ENCODE measurements at places on chromosomes 13 and 19.

- DNase-seq, result no peak
Observed at GRCh38 chr13:110045202-110045601, 258.8 kb upstream of the IRS2 start.

- DNase-seq, result no peak
Observed at GRCh38 chr19:55255618-55256423, 3.0 kb downstream of the PPP6R1 start.

DNA sequence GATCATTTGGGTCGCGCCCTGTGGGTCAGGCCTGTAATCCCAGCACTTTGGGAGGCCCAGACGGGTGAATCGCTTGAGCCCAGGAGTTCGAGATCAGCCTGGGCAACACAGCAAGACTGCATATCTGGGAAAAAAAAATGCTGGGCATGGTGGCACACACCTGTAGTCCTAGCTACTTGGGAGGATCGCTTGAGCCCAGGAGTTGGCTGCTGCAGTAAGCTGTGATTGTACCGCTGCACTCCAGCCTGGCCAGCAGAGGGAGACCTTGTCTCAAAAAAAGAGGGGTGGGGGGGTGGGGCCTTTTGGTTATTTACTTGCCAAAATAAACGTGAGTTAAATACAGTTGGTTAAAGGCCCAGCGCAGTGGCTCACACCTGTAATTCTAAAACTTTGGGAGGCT is 9.8 kb upstream of the ZNF544 start:
- no peak for DNase-seq

GRCh38 chr13:74841651-74842050 is 640.3 kb downstream of the TBC1D4 start:
- DNase-seq, result no peak

- DNase-seq, result no peak
Observed at GRCh38 chr13:93635616-93636032, 409.0 kb downstream of the GPC6 start.

- no peak for DNase-seq
Observed at GRCh38 chr19:34313188-34313587, 51.8 kb upstream of the GPI start.

GRCh38 chr19:33171916-33172359 is 22.2 kb upstream of the LRP3 start:
- DNase-seq, result no peak

DNA sequence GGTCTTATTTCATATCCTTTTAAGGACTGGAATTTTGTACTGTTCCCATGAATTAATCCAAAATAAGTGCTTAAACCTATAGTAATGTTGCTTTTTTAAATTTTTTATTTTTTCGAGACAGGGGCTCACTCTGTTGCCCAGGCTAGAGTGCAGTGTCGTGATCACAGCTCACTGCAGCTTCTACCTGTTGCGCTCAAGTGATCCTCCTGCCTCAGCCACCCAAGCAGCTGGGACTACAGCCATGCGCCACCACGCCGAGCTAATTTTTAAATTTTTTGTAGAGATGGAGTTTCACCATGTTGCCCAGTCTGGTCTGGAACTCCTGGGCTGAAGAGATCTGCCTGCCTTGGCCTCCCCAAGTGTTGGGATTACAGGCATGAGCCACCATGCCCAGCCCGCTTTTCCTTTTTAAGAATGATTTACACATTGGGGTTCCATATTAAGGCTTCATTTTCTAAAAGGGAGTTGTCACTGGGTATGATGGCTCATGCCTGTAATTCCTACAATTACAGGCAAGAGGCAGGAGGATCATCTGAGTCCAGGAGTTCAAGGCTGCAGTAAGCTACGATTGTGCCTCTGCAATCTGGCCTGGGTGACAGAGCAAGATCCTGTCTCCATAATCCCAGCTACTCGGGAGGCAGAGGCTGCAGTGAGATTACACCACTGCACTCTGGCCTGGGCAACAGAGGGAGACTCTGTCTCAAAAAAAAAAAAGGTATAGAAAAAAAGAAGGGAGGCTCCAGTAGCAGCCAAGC is 28.3 kb upstream of the AKT2 start:
- DNase-seq, result no peak

- no peak for DNase-seq
Observed at GRCh38 chr13:114088234-114088633, 44.2 kb downstream of the RASA3 start.

DNA sequence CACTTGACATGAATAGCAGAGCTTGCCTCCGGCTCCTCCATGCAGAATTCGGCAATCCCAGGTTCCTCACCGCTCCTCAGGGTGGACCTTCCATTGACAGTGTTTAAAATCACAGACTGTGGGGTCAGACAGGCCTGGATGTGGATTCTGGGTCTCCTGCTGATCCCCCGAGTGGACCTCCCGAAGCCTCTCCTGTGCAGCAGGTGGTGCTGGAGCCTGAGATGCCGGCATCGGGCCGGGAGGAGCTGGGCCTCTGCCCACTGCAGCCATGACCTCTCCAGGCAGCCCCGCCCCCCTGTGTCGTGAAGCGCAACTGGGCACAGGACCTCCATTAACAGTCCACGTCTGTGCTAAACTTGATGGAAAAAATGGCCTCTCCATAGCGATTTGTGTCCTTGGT is 10.5 kb upstream of the CDC16 start:
- no peak for DNase-seq

- peak; percentile 64 for DNase-seq
Observed at GRCh38 chr19:57406516-57407123, 4.3 kb upstream of the ZNF17 start.

DNA sequence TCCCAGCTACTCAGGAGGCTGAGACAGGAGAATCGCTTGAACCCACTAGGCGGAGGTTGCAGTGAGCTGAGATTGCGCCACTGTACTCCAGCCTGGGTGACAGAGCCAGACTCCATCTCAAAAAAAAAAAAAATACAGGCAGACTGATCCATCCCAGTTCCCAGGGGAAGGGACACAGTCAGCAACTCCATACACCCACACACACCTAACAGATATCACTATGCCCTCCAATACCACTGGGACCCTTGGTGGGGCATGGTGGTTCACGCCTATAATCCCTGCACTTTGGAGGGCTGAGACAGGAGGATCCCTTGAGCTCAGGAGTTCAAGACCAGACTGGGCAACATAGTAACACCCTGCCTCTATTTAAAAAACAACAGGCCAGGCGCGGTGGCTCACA is 2.6 kb downstream of the DPF1 start:
- no peak for DNase-seq

DNA sequence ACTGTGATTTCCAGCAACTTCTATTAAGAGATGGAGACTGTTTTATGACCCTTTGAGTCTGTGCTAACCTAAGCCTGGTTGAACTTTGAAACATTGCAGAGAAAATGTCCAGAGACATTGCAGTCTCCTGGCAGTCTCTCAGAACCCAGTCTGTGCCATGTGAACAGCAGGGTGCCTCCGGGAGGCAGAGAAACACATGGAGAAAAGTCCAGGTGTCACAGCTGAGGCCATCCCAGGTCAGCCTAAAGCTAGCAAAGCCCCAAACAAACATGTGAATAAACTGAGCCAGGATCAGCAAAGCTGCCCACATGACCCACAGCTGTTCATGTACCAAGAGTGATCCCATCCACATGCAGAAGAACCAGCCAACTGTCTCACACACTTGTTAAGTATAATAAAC is 7.8 kb downstream of the CYP4F11 start:
- no peak for DNase-seq

GRCh38 chr13:99380921-99381645 is 73.9 kb upstream of the GPR183 start:
- no peak for DNase-seq

DNA sequence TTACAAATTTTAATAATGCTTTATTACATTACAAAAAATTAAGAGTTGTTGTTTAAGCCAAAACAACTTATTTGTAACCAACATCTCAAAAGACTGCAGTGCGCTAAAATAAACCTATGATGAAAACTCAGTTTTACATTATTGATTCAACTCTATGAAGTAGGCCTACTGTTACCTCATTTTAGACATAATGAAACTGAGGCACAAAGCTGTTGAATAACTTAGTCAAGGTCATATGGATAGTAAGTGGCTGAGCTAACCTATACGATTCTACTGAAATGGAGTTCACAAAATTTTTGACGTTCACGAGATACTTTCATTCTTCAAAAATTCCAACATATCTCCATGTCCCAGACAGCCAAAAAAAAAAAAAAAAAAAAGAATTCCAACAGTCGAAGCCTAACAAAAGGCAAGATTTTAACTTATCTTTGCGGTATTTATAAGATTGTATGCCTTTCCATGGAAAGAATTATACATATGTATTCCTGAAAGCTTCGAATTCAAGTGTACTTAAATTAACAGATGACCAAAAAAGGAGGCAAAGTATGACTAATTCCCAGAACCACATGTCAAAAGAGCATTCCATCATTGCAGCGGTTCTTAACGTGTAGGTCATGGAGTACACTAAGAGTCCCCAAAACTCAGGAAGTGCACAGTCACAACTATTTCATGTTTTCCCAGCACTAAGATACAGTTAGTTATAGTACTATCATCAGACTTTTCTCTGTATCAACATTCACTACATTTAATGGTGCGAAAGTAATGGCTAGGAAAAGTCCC is 69.4 kb downstream of the PSPC1 start:
- no peak for DNase-seq

DNA sequence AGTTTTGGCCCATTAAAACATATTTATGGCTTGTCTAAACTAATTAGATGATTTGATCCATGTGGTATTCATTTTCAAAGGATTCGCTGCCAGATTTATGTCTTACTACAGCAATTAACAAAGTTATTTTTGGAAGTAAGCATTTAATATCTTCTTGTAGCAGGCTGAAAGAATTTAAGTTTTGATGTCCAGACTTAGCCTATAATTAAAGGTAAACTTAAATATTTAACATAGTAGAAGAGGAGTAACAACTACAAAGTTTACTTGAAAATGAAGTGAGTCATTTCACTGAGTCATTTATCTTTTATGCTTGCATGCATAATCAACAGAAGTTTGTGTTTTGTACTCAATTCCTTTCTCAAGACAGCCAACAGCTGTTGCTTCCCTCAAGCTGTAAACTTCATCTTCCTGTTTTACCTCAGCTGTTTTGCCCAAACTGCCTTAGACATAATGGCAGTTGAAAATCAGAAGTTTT is 58.1 kb downstream of the EDNRB start:
- DNase-seq, result no peak

DNA sequence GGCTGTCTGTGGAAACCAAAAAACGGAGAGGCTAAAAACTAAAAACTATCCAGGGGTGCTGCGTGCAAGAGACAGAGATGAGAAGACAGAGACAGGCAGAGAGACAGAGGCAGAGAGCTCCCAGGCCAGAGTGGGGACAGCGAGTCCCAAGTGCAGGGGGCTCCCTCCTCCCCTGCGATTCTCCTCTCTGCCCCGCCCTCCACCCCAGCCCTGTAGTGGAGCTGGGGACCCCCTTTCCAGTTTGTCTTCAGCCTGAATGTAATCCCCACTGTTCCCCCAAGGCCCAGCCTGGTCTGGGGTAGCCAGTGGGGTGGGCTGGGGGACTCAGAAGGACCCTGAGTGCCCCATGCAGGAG is 2.0 kb downstream of the NFIC start:
- no peak for DNase-seq

- no peak for DNase-seq
Observed at GRCh38 chr13:101838323-101838722, 385.8 kb downstream of the ITGBL1 start.

- DNase-seq, result no peak
Observed at GRCh38 chr19:1653300-1653628, 849 bp upstream of the TCF3 start.

DNA sequence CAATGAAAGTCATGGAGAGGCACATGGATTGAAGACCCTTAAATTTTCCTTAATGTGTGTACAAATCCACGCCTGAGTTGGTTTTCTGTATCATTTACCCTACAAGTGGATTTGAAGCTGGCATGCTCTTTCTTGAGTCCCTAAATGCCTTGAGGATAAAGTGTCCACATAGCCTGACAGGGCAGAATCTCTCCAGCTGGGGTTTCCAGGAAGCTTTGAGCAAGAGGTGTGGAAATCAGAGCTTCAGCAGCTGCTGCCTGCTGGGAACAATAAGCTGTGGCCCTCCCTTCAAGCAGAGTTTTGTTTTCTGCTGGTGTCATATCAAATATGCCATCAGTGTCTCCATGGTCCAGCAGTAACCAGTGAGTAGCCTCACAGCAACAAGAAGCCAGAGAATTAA is 120.3 kb upstream of the SERTM1 start:
- DNase-seq, result no peak

DNA sequence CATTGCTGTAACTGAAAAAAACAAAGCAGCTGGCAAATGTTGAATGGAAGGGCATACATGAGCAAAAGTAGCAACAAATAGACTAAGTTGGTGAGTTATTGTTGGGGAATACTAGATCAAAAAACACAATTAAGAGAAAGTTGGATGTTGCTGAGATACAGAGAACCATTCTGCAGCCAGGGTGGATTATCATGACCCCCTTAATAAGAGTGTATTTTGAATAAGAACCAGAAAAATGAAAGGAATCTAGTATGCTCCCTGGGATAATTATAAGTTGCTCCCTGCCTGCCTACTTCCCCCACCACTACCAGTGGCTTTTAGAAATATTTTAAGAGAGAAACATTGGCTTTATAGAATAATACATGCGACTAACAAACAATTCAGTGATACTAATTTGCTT is 14.5 kb upstream of the TRPC4 start:
- no peak for DNase-seq

GRCh38 chr19:13979244-13979615 is 26.9 kb downstream of the RFX1 start:
- DNase-seq, result no peak

DNA sequence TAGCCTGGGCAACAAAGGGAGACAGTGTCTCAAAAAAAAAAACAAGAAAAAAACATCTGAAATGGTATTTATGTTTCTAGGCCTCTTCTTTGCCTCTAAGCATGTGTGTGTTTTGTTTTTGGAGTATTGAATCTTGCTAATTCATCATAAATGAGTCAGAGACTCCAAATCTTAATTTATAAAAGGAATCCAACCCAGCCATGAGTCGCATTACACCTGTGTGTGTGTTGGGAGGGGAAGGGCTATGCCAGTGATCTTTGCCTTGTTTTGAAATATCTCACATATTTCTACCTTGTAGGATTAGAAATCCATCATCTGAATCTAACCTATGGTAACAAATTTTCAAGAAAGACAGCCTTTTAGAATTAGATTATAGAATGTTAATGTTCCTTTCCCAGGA is 4.0 kb downstream of the ZNF331 start:
- no peak for DNase-seq

DNA sequence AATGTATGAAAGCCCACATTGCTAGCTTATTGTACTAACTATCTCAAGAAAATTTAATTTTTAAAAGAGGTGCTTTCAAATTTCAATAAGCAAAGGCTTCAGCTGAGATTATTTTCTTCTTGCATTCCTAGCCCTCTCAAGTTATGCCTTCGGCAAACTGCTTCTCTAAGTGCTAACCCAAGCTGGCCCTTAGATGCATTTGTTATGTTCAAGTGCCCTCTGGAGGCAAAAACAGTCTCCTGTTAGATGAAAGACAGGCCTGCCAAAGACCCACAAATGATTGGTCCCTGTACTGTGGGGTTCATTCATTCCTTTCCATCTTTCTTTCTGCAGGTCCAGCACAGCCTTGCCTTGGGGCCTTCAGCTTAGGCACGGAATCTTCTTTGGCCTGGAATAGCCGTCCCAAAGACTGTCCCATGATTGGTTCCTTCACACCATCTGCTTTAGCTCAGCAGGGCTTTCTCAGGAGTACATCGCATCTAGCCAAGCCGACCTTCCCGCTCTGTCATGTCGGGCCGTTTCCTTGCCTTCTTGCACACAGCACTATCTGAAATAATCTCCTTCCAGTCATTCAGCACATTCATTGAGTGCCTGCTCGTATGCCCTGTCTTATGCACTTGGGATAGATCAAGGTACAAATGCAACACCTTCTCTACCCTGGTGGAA is 26.4 kb upstream of the TPTE2 start:
- peak; percentile 20 for DNase-seq

- no peak for DNase-seq
Observed at GRCh38 chr13:112857914-112858490, 111.0 kb upstream of the MCF2L start.

- DNase-seq, result no peak
Observed at GRCh38 chr19:20186174-20186573, 19.2 kb downstream of the ZNF486 start.

Data from Panc1 (cell line).